Glomerular endothelial cell (primary cell): ENCODE measurements at places on chromosomes 6 and 20. TPM values are rescaled to one million over a fixed set of nuclear protein-coding genes. Genes with fewer than 3 reads are reported as not detected.

Gene MUC22
- not detected in 2 replicates for total RNA-seq

Gene FARS2
- 11.6 and 15.8 TPM in 2 replicates for total RNA-seq

Gene ALDH5A1
- 1.3 and 1.7 TPM in 2 replicates for total RNA-seq

Gene CFB
- total RNA-seq, result 0.53 and 2.3 TPM in 2 replicates

Gene CTSZ
- 164 and 252 TPM in 2 replicates for total RNA-seq

Gene LGSN
- not detected in 2 replicates for total RNA-seq

Gene EYA2
- total RNA-seq, result not detected in 2 replicates

Gene KHDC1L
- total RNA-seq, result not detected in 2 replicates

Gene LIN28B
- total RNA-seq, result 0.06 TPM in 1 of 2 replicates, not detected in the other

Gene LY6G5C
- 3.7 and 4.1 TPM in 2 replicates for total RNA-seq

Gene TREM2
- not detected in 2 replicates for total RNA-seq

Gene ACAT2
- total RNA-seq, result 19.4 and 25.0 TPM in 2 replicates

Gene LAMA4
- total RNA-seq, result 503 and 840 TPM in 2 replicates

Gene AGER
- 0.19 and 6.1 TPM in 2 replicates for total RNA-seq

Gene ITPA
- total RNA-seq, result 35.2 and 44.0 TPM in 2 replicates

Gene SERINC3
- total RNA-seq, result 79.2 and 81.6 TPM in 2 replicates

Gene SMLR1
- not detected in 2 replicates for total RNA-seq

Gene CAP2
- total RNA-seq, result 2.7 and 3.7 TPM in 2 replicates

Gene CPXM1
- total RNA-seq, result 4.3 and 12.5 TPM in 2 replicates

Gene MPIG6B
- total RNA-seq, result not detected in 2 replicates

Gene COL9A3
- 1.3 and 1.8 TPM in 2 replicates for total RNA-seq

Gene TNNC2
- total RNA-seq, result not detected in 2 replicates

Gene HSPA1L
- total RNA-seq, result 0.44 and 0.53 TPM in 2 replicates

Gene RPRD1B
- total RNA-seq, result 9.3 and 19.7 TPM in 2 replicates

Gene SLPI
- total RNA-seq, result not detected in 2 replicates

Gene GABRR2
- 0.18 TPM in 1 of 2 replicates, not detected in the other for total RNA-seq

Gene UNC5CL
- total RNA-seq, result 0.10 TPM in 1 of 2 replicates, not detected in the other

Gene HLA-G
- not detected in 2 replicates for total RNA-seq

Gene CRYBG1
- 34.0 and 47.8 TPM in 2 replicates for total RNA-seq

Gene ADAM33
- not detected in 2 replicates for total RNA-seq
